Pulmonary artery endothelial cell (primary cell): ENCODE measurements at places on chromosomes 4 and X.
A peak's percentile ranks its signal among the peaks of the same experiment; 100 is the strongest.

GRCh38 chr4:10106421-10107039 lies 10.1 kb downstream of the WDR1 start:
- DNase-seq, result peak; percentile 74

DNA sequence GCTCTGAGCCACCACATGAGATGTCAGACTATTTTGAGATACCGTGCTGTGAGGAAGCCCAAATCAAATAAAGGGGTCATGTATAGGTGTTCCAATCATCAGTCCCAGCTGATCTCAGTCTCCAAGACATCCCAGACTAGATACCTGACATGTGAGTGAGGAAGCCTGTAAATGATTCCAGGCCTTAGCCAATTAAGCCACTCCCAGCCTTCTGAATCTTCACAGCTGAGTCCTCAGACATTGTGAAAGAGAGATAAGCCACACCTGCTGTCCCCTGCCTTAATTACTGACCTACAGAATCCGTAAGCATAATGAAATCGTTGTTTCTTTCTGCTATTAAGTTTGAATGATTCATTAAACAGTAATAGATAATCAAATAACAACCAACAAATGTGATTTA lies 671.4 kb downstream of the ZNF674 start:
- DNase-seq, result no peak

GRCh38 chrX:40148385-40149285 lies 50.9 kb upstream of the BCOR start:
- no peak for DNase-seq

- no peak for DNase-seq
Measured at GRCh38 chrX:132375941-132376340, 112.9 kb downstream of the MBNL3 start.

DNA sequence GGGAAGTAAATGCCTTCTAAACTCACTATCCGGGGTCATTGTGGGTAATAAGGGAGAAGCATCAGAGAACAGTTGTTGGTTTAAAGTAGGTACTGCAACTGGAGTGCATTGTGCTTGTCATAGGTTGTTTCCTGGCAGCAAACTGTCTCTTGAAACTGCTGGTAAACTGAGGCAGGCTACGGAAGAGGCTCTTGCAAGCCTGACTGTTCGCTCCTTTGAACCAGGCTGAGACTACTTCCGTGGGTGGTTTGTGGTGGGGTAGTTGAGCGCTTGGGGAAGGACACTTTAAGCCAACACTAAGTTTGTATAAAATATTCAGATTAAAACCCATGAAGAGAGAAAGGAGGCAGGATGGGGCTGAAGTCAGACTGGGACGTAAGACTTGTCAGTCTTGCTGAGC lies 45.2 kb upstream of the WDR1 start:
- no peak for DNase-seq

- DNase-seq, result no peak
Measured at GRCh38 chr4:1612278-1613098, 71.6 kb downstream of the FAM53A start.

- no peak for DNase-seq
Measured at GRCh38 chrX:80354966-80355465, 65.2 kb upstream of the TENT5D start.

DNA sequence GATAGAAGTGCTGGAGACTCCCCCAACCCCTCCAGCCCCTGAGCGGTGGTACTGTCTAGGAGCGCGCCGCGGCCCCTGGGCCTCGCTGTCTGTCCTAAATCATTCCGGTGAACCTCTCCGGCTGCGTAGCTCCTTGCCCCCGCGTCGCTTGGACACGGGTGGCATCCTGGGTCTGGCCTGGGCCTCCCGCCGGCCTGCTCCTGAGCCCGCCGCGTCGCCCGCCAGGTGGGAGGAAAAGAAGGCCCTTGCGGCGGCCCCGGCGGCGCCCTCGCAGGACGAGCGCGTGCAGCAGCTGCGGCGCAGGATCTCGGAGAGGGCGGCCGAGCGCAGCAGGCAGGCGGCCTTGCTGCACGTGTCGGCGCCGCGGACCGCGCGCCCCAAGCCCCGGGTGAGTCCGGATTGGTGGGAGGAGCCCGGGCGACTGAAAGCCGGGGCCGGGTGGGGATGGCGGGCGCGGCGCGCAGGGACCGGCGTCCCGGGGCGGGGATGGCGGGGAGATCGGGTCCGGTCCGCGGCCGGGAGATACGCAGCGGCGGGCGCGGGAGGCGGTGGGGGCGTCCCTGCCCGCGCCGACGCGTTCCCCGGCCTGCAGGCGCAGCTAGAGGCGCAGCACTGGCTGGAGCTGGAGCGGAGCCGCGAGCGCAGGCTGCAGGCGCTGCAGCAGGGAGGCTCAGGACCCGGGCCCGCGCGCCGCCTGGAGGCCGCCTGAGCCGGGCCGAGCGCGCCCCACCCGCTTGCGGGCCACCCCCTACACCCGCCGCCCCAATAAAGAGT lies 6.5 kb upstream of the RNF4 start:
- peak; percentile 37 for DNase-seq

DNA sequence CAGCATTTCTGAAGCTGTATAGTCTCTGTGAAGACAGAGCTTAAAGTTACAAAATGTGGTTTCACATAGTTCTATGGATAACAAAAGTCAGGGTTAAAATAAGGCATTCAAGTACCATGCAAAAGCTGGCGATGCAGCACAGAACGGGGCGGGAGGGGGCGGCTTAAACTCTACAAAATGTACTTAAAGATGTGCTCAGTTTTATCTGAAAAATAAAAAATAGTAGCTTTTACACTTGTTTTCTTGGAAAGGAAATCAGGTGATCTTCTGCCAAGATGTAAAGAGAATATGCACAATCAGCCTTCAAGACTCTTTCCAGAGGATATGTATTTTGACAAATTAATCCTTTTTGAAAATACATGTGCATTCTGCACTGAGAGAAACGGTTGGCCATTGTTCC lies 301.7 kb upstream of the EMCN start:
- DNase-seq, result no peak

DNA sequence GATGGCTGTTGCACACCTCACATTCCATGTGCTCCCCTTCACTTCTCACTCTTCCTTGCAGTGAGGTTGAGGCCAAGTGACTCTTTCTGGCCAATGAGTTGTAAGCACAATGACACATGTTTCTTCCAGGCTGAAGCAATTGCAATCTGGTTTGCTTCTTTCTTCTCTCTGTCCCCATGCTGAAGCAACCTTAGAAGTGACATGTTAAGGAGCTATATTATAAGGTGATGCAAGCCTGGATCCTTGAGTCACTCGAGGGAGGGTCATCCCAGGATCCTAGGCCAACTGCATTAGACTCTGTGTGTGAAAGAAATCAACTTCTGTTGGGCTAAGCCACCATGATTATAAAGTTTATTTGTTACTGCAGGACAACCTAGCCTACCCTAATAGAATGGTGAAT lies 45.5 kb upstream of the HS3ST1 start:
- no peak for DNase-seq

DNA sequence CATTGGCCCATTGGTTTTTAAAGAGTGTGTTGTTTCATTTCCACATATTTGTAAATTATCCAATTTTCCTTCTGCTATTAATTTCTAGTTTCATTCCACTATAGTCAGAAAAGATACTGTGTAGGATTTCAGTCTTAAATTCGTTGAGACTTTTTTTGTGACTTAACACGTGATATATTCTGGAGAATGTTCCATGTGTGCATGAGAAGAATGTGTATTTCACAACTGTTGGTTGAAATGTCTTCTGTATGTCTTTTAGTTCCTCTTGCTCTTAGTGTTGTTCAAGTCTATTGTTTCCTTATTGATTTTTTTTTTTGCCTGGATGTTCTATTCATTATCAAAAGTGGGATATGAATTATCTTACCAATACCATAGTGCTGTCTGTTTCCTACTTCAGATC lies 606.9 kb downstream of the RPA4 start:
- DNase-seq, result no peak

GRCh38 chr4:19178835-19179234 lies 1072.9 kb upstream of the SLIT2 start:
- DNase-seq, result no peak

GRCh38 chr4:120144634-120145033 lies 78.0 kb upstream of the MAD2L1 start:
- no peak for DNase-seq

- peak; percentile 84 for DNase-seq
Measured at GRCh38 chr4:56958111-56958517, 19.3 kb downstream of the NOA1 start.

- no peak for DNase-seq
Measured at GRCh38 chrX:133364865-133365264, 50.4 kb downstream of the GPC4 start.

- no peak for DNase-seq
Measured at GRCh38 chr4:162522724-162523123, 358.9 kb upstream of the FSTL5 start.

GRCh38 chr4:77385124-77385969 lies 220.3 kb upstream of the CXCL13 start:
- DNase-seq, result peak; percentile 22

GRCh38 chr4:40933272-40934053 lies 183.7 kb downstream of the NSUN7 start:
- DNase-seq, result peak; percentile 39

GRCh38 chr4:88010966-88011365 lies 3.5 kb downstream of the PKD2 start:
- DNase-seq, result no peak

- no peak for DNase-seq
Measured at GRCh38 chrX:153517946-153518834, 748 bp downstream of the ATP2B3 start.

DNA sequence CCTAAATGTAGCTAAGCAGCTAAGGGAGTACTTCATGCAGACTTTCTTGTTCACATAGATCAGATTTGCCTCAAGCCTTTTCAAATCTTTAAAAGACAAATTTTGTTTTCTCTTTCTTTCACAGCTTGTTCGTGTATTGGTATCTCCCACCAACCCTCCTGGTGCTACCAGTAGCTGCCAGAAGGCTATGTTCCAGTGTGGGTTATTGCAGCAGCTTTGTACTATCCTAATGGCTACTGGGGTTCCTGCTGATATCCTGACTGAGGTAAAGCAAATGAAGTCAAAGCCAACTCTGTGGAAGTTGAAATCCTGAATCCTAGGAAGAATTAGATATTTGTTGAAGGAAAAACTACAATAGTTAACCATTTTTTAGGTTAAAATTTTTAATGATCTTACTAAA lies 62.6 kb downstream of the USO1 start:
- DNase-seq, result no peak

GRCh38 chrX:65034668-65035445 lies 58.6 kb upstream of the ZC4H2 start:
- DNase-seq, result peak; percentile 3

GRCh38 chrX:40127052-40127451 lies 29.3 kb upstream of the BCOR start:
- no peak for DNase-seq

GRCh38 chr4:107468156-107468555 lies 251.9 kb downstream of the PAPSS1 start:
- DNase-seq, result no peak

DNA sequence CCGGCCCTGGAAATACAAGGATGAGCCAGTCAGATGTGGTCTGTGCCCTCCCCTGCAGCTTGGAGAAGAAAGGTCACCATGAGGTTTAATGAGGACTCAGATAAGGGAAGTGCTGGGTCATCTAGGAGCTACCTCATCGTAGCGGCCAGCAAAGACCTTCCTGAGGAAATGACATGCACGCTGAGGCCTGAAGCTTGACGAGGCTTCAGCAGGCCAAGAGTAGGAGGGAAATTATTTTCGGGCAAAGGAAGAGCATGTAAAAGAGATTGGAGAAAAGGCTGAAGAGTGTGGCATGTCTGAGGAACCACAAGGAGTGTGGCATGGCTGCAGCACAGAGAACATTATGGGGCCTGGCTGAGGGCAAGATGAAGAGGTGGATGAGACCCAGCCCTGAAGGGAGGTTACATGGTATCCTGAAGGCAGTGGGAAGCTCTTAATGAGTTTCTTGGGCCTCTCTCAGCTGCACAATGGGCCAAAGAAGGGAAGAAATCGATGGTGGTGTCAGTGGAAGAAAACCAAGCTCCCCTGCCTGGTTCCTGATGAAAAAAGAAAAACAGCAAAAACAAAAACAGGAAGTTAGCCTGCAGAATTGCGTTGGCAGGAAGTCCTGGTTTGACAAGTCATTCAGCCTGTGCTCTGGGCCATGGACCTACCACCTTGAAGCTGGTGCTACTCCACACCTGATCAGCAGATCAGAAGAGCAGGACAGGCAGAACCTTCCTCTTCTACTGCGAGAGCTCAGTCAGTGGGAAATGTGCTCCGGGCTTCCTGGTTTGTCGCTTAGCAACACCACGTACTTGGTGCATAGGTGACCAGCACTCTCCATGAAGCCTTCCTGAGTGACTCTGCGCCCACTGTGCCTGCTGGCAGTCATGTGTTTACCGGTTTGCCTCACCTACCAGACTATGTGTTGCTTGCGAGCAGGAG lies 134.5 kb upstream of the KLF3 start:
- DNase-seq, result no peak

DNA sequence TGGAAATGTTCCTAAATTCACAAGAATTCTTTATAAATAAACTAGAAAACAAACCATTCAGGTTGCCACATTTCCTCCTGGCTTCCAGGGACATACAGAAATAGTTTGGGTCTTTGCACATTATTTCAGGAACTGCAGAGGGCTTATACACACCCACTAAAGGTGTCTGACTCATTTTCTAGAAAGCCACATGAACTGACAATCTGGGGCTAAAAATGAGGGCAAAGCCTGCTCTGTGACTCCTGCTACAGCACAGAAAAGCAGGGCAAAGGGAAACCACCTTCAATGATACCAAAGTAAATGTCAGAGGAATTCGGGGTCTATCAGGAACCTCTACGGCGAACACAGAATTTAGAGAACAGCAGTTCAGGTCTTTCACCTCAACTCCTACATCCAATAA lies 112.2 kb upstream of the MAP3K15 start:
- DNase-seq, result no peak

DNA sequence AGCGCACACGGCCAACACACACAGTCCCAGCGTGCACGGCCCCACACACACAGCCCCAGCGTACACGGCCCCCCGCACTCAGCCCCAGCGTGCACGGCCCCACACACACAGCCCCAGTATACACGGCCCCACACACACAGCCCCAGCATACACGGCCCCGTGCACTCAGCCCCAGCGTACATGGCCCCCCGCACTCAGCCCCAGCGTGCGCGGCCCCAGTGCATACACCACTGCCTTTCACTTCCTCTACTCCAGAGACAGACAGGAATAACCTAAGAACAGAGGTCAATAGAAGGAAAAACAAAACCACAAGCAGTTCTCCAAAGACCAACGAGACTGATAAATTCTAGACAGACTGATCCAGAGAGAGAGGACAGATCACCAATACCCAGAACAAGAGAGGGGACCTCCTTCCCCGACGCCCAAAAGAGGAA lies 17.1 kb downstream of the GAK start:
- no peak for DNase-seq

DNA sequence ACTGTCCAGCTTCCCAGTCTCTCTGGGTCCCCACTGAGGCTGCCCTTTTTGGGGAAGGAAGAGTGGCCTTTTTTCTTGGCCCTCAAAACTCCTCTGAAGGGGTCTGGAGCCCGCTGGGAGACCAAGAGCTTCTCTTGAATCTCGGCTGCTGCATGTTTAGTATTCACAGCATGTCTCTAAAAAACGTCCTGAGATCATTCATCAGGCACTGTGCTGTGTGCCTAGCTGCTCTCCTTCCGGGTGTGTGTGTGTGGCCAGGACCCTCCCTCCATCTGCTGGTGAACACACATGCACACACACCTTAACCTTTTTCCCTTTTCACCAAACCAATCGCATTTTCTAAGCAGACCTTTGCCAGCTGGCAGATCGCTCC lies 841 bp upstream of the FRMPD3 start:
- no peak for DNase-seq
